Anterior cingulate cortex (tissue), 58 donors: ENCODE measurements at places on chromosomes 1 and 21.

DNA sequence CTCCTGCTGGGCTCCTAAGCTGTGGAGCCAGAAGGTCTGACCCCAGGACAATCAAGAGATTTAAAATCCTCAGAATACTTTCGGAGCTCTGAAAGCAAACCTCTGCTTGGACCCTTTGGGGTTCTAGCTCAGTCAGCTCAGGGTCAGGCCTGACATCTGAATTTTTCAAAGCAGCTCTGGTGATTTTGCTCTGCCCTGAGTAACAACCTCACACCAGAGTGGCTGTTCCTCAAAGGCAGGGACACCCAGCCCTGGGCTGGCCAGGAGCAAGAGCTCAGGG is 11.9 kb downstream of the SLC1A7 start:
- no peak for DNase-seq

DNA sequence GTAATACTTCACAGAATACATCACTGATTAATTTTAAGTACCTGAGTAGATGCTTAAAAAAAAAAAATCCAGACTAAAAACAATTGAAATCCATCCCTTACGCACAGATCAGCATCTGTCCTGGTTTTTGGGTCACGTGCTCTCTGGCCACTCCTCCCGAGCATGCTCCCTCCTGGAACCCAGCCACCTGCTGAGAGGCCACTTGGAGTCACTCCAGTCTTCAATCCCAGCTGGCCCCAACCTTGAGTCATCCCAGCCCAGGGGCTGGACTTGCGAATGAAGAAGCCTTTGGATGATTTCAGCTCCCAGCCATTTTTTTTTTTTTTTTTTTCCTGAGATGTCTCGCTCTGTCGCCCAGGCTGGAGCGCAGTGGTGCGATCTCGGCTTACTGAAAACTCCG is 8.9 kb downstream of the MAP1LC3C start:
- DNase-seq = peak; percentile 9

DNA sequence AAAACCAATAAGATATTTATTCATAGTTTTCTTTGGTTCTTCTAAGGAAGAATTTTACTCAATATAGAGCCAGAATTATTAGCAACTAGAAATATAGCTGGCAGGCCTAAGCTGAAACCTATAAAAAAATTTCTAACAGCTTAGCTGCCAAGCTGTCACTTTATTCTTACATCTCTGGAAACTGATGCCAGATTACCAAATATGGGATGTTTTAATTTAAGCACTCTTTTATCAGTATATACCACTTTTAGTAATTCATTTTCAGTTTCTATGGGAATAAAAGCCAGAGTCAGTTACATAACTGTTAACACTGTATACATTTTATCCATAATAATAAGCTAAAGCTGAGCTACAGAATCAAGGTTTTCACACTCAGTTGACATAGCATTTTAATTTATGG is 68.7 kb upstream of the MPC2 start:
- no peak for DNase-seq

- peak; percentile 1 for DNase-seq
These were observed 123.9 kb downstream of the PTBP2 start for GRCh38 chr1:96845464-96845863.

GRCh38 chr1:53276902-53277281 is 38.6 kb upstream of the MAGOH start:
- DNase-seq = no peak

- DNase-seq = no peak
These were observed 423.5 kb downstream of the KIF26B start for GRCh38 chr1:245578308-245578707.

- no peak for DNase-seq
These were observed 105.5 kb downstream of the LYPLAL1 start for GRCh38 chr1:219279017-219279770.

DNA sequence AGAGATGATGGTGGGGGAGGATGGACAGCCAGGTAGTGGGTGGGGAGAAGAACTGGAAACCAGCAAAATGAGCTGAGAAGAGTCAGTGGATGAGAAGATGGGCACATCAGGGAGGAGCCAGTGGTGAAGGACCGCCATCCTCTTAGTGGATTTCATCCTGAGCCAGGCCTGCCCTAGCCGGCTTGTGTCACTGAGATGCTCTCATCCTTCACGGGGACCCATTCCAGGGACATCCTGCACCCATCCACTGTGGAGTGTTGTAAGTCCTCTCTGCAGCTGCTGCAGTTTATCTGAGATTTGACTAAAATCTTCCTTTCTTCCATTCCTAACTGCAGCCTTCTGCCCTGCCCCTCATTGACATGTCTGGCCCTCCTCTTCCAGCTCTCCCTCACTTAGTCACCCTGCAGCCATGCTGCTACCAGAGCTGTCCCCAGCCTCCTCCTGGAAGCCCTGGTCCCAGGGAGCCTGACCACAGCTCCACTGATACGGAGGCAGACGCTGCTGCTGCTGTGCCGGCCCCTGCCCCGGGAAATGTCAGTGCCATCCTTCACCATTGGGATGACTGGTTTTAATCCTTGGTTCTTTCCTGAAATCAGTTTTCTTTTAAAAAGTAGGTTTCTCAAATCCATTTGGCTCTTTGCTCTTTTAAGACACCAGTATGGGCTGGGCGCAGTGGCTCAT is 33.2 kb downstream of the STUM start:
- DNase-seq = no peak

GRCh38 chr1:68178821-68179490 is 53.4 kb downstream of the WLS start:
- DNase-seq = no peak

DNA sequence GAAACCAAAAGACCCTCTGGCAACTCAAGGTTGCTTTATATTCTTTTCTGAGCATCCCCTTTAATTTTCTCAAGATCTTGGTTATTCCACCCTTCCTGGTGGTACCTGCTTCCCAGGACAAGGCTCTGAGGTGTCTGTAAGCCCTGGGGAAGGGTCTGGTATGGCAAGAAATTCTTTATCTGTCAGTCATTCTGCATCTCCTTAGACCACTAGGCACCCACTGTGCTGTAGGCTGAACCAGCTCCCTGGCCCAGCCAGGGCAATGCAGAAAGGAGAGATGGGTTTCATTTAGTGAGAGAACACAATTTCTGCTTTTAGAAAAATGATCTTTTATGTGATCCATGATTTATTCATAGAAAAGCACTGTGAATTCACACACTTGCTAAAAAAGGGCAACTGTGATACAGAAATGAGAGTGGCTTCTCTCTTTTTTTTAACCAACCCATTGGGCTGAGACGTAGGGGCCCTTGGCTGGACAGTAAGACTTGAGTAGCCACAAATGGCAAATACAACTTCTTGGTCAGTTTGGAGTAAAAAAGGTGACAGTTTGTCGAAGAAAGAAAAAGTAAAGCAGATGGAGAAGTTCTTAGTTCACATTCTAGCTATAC is 4.1 kb downstream of the UROD start:
- DNase-seq = no peak

DNA sequence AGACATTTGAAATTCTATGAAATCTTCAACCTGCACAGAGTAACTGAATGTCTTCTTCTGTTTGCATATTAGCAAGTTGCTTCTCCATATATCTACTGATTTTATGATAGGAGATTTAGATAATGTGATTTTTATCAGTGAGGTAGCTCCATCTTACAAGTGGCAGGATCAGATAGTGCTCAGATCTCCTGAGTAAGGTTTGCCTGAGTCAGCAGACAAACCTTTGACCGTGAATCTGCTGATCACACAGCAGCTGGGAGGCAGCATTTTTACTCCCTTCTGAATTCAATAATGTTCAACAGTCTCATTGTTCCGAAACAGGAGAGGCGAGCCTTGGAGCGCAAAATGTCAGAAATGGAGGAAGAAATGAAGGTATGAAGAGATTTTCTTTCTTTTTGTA is 141.4 kb downstream of the SYT2 start:
- DNase-seq = no peak

GRCh38 chr1:68442822-68443556 is 6.8 kb downstream of the RPE65 start:
- no peak for DNase-seq

DNA sequence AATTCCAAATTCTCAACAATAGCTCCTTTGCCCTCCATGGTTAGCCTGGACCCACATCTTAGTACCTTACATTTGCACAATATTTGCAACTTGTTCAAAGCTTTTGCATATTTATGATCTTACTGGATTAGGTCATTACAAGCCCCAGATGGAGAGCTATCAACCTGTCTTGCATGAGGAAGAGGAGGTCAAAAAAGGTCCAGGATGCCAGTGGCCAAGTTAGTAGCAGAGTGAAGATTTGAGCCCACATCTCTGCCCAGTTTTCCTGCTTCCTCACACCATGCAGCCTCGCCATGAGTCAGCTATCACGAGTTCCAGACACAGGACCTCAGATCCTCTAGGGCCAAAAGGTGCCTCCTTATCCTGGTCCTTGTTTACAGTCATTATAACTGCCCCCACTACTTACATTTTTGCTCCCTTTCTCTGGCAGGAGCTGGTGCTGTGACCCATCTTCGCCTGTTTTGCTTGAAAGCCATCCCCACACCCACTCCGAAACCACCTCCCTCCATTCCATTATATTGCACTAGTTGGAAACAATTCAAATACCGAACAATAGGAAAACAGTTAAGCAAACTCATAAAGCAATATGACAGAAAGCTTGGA is 5.0 kb upstream of the AHCYL1 start:
- DNase-seq = no peak

DNA sequence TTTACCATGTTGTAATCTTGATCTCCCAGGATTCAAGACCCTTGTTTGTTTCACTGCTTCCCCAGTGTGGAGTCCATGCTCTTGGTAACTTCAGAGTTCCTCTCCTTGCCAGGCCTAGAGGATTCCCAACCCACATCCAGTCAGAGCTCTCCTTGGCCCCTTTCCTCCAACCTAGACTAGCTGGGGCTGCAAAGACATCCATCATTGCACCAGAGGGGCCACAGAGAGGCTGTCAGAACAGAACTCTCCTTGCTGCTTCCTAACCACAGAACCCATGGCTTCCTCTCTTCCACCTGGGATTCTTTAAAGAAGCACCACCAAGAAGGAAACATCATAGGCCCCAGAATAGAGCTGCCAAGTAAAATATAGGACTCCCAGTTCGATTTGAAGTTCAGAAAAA is 81.0 kb downstream of the HMGB4 start:
- DNase-seq = no peak

DNA sequence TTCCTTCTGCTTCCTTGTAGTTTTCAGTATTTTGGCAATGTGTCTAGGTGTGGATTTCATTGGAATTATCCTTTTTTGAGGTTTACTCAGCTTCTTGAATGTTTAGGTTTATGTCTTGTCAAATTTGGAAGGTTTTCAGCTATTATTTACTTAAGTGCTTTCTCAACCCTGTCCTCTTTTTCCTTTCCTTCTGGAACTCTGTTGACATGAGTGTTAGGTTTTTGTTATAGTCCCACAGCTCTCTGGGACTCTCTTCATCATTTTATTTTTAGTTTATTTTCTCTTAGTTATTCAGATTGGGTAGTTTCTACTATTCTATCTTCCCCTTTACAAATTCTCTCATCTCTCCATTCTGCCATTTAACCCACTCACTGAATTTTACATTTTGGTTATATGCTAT is 63.1 kb upstream of the GPR88 start:
- DNase-seq = no peak

- no peak for DNase-seq
These were observed 76.0 kb upstream of the PPM1J start for GRCh38 chr1:112790920-112791722.

GRCh38 chr1:67053535-67053784 is 488 bp downstream of the SLC35D1 start:
- DNase-seq = no peak

DNA sequence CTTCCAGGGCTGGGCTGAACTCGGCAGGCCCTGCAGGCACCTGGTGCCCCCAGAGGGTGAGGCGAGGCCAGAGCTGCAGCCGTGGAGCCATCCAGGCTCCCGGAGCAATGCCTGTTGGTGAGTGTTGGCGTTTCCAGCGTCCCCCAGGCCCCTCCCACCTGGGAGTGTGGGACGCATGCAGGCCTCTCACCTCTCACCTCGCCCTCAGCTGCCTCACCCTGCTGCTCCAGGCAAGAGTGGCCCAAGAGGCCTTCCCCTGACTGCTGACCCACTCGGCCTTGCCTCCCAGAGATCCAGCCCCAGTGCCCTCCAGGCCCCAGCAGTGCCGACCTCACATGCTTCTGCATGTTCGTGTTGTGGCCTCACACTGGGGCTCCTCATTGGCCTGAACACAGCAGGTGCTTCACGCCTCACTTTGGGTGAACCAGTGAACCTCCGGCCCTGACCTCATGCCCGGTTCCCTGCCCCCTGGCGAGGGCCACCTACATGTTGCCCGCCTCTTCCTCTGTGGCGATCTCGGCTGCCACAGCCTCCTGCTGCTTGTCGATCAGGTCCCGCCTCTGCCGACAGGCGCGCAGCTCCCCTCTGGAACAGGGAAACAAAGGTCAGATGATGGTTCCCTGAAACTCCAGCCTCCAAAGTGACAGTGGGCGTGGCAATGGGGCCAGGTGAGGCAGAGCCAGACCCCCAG is 17.0 kb downstream of the CFAP74 start:
- DNase-seq = no peak

GRCh38 chr1:43648876-43649477 is 972 bp upstream of the KDM4A start:
- DNase-seq = no peak

DNA sequence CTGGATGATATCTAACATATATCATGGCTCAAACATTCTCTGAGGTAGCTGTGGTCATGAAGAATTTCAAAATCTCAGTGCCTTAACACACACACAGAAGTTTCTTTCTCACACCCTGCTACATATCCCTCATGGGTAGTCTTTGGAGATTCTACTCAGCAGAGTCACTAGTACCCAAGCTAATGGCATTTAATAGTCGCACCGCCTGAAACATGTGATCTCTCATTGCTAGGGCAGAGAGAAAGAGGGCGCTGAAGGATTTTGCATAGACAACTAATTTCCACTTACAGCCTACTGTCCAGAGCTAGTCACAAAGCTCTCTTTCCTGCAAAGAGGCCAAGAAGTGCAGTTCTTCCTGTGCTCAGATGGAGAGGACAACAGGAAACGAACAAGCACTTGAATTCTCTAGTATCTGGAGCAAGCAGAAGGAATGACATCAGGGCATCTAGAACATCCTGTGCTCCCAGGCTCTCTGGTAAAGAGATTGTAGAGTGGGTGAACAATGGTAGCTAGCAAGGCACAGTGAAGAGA is 183.4 kb upstream of the PTBP2 start:
- DNase-seq = no peak

DNA sequence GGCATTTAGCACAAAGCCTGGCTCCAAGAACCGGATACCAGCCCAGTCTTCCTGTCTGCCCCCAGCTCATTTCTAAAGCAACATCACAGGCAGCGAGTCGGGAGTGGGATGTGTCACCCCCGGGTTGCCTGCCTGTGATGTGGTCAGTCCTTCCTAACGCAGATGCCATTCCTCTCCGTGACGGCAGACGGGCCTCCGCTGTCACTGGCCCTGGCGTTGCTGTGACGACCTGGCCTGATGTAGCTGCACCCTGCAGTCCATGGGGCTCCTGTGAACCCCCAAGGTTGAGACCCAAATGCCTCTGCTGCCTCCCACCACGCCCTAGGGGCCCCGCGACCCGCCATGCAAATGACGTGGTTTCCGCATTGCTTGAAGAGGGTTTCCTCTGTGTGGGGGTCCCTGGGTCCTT is 12.3 kb downstream of the TNFRSF1B start:
- no peak for DNase-seq

DNA sequence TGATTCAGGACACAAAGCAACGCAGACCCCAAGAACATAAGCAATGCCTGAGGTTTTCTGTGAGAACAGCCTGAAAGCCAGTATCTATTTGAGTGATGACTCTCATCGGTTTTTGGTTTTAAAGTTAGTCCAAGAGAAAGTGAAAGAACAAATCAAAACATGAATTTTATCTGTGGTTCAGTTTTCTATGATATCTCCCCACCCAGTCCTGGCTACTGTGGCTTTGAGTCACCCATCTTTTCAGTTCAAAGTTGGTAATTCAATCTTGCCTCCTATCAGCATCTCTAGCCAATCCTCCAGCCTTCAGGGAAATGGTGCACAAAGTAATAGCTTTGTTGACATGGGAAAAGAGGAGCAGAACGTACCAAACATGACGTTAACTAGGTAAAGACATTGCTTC is 40.5 kb upstream of the KRTAP19-8 start:
- DNase-seq = no peak
